Pulmonary artery endothelial cell (primary cell): ENCODE measurements at places on chromosomes 16 and 17.
A peak's percentile ranks its signal among the peaks of the same experiment; 100 is the strongest.

DNA sequence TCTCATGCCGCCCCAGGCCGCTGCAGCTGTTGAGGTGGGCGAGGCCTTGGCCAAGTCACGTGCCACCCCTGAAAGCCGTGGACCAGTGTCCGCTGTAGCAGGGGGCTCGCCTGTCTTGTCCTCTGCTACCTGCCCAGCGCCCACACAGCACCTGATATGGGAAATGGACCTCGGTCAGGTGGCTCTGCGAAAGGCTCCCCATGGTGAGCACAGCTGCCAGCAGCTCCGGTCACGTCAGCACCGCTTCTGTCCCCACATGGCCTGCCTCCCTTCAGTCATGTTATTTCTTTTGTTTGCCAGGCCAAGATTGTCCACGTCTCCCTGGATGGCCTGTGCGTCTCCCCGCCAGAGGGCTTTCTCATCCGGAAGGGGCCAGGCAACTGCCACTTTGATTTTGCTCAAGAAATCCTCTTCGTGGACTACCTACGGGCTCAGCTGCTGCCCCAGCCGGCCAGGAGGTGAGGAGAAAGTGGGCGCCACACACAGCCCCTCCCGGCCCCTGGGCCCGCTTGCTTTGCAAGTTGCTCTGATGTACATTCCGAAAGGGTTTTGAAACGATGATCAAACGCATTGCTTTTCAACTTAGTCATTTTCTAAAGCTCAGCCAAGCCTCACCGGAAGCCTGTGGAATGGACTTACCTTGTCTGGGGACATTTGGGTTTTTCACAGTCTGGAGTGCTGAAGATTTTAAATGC is 219.8 kb downstream of the KATNIP start:
- no peak for DNase-seq

DNA sequence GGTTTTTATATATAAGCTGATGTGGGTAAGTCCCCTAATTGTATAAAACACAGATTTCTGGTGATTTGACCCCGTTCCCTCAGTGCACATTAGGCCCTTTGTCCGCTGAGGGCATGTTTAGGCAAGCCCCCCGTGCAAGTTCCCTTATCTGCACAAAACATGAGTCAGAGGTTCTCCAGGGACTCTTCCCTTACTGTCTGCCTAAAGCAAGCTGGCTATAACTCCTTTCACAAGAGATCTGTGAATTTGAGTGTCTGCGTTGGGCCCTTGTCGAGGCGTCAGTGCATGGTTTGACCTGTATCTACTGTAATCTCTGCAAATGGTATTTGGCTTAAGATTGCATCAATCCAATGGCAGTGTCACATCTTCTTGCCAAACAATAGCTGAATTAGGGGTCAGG is 712.8 kb downstream of the CDH8 start:
- DNase-seq: no peak

- DNase-seq: no peak
Observed at GRCh38 chr17:47719411-47720152, 13.5 kb upstream of the TBX21 start.

- no peak for DNase-seq
Observed at GRCh38 chr16:57264381-57264780, 19.3 kb downstream of the ARL2BP start.

DNA sequence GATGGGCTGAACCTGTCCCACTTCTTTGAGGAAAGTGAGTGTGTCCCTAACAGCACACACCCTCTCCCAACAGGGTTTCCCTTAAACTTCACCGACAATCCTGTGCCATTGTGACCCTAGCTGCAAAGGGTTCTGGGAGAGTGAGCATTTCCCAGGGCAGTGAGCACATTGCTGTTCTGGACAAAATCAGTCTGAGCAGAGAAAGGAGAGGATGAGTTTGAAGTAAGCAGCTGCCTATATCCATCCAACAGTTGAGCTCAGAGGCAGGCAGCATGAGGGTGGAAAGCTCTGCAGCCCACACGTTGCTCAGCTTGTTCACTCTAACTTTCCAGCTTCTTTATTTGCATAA is 296.5 kb upstream of the MAF start:
- DNase-seq: no peak

DNA sequence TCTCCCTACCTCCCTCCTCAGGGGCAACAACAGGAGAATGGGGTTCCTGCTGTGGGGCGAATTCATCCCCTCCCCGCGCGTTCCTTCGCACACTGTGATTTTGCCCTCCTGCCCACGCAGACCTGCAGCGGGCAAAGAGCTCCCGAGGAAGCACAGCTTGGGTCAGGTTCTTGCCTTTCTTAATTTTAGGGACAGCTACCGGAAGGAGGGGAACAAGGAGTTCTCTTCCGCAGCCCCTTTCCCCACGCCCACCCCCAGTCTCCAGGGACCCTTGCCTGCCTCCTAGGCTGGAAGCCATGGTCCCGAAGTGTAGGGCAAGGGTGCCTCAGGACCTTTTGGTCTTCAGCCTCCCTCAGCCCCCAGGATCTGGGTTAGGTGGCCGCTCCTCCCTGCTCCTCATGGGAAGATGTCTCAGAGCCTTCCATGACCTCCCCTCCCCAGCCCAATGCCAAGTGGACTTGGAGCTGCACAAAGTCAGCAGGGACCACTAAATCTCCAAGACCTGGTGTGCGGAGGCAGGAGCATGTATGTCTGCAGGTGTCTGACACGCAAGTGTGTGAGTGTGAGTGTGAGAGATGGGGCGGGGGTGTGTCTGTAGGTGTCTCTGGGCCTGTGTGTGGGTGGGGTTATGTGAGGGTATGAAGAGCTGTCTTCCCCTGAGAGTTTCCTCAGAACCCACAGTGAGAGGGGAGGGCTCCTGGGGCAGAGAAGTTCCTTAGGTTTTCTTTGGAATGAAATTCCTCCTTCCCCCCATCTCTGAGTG is 5.9 kb upstream of the LASP1NB start:
- no peak for DNase-seq

DNA sequence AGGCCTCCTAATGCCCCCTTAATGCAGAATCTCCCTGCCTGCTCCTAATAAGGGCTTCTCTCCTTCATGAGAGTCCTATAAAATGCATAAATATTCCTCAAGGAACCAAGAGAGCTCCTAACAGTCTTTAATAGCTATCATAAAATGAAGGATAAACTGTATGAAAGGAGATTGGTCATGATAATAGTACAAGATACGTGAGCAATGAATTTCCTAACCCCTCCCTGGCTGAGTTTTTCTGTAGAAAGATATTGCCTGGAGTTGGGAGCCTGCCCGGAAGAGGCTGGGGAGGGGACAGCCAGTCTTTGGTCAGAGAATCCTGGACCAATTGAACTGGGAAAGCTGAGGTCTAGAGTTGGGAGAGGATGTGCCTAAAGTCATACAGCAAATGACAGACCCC is 321.9 kb upstream of the CDH5 start:
- DNase-seq: no peak

DNA sequence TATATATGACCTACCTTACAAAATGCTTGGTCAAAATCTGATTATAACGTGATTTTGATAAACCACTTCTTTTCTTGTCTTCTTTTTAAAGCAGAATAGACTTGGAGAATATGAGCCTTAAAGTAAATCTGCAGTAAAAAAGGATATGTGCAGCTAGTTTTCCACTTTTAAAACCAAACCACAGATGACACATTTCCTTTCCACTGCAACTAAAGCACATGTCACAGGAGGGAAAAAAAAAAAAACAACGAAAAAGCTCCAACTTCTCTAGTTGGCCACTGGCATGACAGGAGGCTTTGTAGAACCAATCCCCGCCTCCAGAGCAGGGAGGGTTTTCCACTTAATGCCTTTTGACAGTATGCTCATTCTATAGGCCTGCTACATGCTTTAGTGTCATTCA is at the start of gene EVI2A:
EVI2A (minus strand) TSS at position 142 of the 400 bp plus-strand sequence. CDS start 2,609 bp downstream, outside the sequence.
- DNase-seq: peak; percentile 10

- DNase-seq: no peak
Observed at GRCh38 chr16:68088130-68088972, 3.2 kb downstream of the NFATC3 start.

GRCh38 chr16:73179705-73180331 is 131.9 kb upstream of the ZFHX3 start:
- DNase-seq: no peak

DNA sequence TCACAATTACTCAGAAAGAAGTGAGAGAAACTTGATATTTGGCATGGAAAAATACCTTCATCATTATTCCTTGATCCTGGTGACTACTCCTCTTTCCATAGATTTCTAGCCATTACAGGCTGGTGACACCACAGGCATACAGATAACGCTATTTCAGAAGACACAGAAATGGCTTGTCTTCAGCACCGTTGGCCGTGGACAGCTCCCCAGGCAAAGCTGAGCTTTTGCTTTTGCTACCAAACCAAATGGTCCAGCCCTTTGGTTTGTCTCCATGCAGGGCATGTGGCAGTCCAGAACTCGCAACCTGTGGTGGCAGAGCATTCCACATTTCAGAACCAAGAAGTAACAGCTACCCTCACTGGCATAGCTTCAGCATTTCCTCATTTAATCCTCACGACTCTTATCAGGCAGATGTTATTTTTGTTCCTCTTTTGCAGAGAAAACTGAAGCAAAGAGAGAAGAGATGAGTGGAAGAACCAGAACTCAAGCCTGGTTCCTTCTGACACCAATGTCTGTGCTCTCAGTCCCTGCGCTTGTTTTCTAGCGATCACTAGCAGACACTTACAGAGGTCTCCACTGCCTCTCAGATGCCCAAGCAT is 55.5 kb downstream of the HS3ST4 start:
- DNase-seq: no peak

DNA sequence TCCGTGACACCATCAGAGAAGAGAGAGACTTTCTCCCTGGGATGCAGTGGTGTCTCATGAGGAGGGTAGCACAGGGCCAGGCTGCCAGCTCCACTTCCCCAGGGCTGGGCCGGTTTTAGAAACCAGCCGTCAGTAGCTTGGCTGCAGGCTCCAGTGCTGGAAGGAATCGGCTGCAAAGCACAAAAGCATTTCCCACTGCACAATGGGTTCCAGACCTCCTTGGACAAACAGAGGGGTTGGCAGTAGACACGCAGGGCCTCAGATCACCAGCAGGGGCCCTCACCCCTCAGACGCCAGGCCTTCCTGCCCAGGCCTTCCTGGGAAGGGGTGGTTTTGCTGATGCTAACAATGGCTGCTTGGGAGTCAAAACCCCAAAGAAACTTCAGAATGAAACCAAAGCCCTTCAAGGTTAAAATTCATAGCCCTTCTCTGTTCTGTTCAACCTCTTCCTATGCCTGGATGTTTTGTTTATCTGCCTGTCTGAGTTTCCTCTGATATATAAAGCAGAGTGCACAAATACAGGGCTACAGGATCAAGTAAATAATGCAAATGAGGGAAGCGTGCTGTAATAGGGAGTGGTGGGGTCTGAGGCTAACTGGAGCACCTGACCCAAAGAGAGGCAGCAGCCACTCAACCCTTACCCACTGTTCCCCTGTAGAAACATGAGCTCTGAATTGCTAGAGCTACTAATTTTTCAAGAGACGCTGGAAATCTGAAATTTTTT is 26.2 kb downstream of the TEKT5 start:
- no peak for DNase-seq

DNA sequence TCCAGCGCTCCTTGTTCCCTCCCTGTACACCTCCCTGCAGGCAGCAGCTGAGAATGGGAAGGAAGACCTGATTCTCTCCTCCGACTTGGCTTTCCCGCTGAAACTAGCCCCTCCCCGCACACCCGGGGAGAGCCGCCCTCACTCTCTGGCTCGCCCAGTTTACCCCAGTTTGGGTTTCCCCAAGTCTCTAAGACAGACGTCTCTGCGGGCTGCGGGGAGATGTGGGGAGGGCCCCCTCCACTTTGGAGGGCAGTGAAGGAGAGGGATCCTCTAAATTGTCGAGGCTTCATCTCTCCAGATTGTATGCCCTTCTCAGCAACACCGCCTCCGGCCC is 797 bp downstream of the GRB7 start:
- DNase-seq: no peak

- no peak for DNase-seq
Observed at GRCh38 chr16:52076332-52076731, 470.6 kb downstream of the TOX3 start.

- DNase-seq: no peak
Observed at GRCh38 chr16:69165584-69165983, 21.4 kb upstream of the SNTB2 start.

DNA sequence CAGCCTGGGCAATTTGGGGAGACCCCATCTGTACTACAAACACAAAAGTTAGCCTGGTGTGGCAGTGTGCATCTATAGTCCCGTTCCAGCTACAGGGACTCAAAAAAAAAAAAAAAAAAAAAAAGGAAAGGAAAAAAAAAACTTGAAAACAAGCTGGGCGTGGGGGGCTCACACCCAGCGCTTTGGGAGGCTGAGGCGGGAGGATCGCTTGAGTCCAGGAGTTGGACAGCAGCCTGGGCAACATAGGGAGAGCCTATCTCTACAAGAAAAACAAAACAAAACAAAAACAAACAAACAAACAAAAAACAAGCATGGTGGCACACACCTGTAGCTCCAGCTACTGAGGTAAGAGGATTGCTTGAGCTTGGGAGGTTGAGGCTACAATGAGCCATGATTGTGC is 12.9 kb upstream of the CCL17 start:
- DNase-seq: no peak

GRCh38 chr17:72236980-72237633 is 116.3 kb downstream of the SOX9 start:
- DNase-seq: no peak

DNA sequence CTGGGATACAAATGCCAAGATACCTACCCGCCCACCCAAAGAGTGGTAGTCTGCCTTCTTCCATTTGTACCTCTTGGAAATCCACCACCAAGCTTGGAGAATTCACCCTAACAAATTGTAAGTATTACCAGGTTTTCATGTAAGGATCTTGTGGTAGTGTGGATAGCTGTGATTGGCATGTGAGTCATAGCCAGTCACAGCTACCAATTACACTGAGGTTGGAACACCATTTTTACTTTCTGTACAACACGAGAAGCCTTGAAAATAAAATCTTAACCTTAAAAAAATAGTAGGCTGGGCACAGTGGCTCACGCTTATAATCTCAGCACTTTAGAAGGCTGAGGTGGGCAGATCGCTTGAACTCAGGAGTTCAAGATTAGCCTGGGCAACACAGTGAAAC is 18.5 kb upstream of the SLC35G3 start:
- DNase-seq: no peak

- DNase-seq: no peak
Observed at GRCh38 chr16:51994597-51994996, 552.3 kb downstream of the TOX3 start.

- DNase-seq: no peak
Observed at GRCh38 chr16:4032768-4033167, 83.5 kb downstream of the ADCY9 start.

GRCh38 chr17:76076765-76077583 is 2.0 kb upstream of the ZACN start:
- DNase-seq: no peak

- no peak for DNase-seq
Observed at GRCh38 chr17:4090898-4091297, 51.9 kb downstream of the ZZEF1 start.

DNA sequence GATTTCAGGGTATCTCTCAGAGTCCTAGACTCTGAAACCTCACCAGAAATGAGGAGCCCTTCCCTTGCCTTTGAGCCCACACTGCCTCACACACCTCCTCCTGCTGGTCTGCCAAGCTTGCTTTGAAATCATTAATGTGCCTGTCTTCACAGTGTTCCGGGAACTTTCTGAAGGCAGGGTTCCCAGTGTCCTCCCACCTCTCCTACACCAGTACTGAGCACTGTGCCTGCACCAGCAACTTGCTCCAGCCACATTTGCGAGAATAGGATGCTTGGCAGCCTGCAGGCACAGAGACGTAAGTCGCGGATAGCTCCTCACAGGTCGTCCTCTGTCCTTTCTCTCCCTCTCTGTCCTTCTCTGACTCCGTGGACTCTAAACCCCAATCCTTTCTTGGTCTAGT is 408.4 kb upstream of the EEF2KMT start:
- no peak for DNase-seq

- no peak for DNase-seq
Observed at GRCh38 chr17:42414704-42415409, 8.2 kb downstream of the CAVIN1 start.
